ENCODE measurements at places on chromosomes 11 and 22.

GRCh38 chr11:10918275-10918674 lies 60.4 kb upstream of the ZBED5 start:
- no peak for DNase-seq

- no peak for DNase-seq
These were observed 30.4 kb downstream of the MB start for GRCh38 chr22:35586771-35587170.

DNA sequence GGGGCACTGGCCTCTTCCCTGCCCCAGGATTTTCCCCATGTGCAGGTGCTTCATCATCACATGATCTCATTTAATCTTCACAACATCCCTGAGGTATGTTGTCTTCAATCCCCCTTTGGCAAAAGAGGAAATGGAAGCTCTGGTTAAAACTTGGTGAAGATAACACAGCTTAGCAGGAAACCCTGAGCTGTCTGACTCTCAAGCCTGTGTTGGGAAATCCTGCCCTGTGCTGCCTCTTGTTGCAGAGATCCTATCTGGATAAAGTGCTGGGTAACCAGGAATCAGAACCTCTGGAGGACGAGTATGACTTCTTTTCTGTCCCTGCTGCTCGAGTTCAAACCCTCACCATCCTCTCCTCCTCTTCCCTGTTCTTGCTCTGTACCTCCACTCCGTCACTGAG lies 13.1 kb upstream of the E2F8 start:
- no peak for DNase-seq

DNA sequence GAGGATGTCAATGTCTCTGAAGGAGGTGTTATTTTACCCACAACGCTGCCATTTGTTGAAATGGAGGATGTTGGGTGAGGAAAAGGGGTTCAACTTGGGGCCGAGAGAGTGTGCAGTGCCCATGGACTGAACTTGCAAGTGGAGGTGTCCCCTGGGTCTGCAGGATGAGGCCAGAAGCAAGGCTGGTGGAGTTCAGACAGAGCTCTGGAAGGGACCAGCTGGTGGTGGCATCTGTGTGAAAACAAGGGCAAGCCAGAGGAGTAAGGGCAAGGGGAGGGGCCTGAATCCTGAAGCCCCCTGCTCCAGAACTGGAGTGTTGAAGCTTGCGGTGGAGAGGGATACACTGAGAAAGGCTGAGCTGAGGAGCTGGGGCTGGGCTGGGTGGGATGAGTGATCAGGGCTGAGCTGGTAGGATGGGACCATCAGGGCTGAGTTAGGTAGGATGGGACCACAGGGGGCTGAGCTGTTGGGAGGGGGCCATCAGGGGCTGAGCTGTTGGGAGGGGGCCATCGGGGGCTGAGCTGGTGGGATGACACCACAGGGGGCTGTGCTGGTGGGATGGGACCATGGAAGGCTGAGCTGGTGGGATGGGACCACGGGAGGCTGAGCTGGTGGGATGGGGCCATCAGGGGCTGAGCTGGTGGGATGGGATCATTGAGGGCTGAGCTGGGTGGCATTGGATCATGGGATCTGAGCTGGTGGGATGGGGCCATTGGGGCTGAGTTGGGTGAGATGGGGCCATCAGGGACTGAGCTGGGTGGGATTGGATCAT lies 13.4 kb upstream of the CTSD start:
- no peak for DNase-seq

- no peak for DNase-seq
These were observed 2.9 kb downstream of the CHID1 start for GRCh38 chr11:907668-908067.

GRCh38 chr11:74932169-74932568 lies 16.7 kb downstream of the XRRA1 start:
- no peak for DNase-seq

DNA sequence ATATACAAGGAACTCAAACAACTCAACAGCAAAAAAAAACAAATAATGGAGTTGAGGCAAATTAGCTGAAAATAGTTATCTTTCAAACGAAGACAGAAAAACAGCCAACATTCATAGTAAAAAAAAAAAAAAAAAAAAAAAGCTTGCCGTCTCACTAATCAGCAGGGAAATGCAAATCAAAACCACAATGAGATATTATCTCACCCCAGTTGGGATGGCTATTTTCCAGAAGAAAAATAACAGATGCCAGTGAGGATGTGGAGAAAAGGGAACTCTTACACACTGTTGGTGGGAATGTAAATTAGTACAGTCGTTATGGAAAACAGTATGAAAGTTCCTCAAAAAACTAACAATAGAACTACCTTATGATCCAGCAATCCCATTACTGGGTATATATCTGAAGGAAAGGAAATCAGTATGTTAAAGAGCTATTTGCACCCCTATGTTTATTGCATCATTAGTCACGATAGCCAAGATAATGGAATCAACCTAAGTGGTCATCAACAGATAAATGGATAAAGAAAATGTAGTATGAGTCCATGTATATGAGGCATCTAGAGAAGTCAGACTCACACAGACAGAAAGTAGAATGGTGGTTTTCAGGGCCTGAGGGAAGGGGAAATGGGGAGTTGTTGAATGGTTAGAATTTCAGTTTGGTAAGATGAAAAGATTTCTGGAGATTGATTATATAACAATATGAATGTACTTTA lies 56.0 kb downstream of the USP35 start:
- DNase-seq: no peak

DNA sequence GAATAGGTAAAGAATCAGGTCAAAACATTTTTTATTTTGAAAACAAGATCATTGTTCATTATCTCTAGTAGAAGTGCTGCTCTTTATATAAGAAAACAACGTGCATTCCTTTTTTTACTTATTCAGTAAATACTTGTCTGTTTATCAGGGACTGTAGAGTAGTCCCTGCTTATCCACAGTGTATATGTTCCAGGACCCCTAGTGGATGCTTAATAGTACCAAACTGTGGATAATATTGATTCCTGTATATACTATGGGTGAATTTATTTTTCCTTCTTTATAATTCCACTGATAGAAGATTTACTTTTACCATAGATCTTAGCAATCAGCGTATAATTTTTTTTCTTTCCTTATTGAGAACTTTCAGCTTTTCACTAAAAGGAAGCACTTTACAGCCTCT lies 32.6 kb downstream of the CEP295 start:
- no peak for DNase-seq

DNA sequence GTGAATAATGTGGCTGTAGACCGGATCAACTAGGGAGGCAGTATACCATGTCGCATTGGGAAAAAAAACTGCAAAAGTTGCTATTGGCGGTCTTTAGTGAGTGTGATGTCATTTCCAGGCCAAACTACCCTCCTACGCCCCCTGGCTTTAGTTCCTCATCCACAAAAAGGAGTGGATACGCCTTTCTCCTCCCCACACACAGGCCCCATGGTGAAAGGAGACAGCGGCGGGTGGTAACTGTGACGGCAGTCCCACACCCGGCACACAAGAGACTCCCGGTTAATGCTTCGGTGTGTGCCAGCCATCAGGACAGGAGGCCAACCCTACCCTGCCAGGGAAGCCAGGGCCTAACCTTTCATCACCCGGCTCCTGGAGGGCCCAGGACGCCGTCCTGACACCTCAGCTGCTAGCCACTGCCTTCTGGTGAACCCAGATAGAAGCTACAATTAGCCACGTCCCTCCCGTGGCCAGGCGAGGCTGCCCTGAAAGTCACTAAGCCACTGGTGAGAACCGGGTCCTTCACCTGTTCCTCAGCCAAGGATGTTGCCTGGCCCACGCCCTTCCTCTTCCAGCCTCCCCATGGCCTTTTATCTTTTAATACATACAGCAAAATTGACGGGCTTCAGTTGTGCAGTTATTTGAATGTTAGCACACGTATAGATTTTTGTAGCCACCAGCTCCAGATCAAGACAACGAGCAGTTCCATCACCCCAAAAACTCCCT lies 10.8 kb downstream of the TP53I11 start:
- peak; percentile 7 for DNase-seq

- DNase-seq: no peak
These were observed 63.8 kb downstream of the IGLL1 start for GRCh38 chr22:23516304-23516703.

DNA sequence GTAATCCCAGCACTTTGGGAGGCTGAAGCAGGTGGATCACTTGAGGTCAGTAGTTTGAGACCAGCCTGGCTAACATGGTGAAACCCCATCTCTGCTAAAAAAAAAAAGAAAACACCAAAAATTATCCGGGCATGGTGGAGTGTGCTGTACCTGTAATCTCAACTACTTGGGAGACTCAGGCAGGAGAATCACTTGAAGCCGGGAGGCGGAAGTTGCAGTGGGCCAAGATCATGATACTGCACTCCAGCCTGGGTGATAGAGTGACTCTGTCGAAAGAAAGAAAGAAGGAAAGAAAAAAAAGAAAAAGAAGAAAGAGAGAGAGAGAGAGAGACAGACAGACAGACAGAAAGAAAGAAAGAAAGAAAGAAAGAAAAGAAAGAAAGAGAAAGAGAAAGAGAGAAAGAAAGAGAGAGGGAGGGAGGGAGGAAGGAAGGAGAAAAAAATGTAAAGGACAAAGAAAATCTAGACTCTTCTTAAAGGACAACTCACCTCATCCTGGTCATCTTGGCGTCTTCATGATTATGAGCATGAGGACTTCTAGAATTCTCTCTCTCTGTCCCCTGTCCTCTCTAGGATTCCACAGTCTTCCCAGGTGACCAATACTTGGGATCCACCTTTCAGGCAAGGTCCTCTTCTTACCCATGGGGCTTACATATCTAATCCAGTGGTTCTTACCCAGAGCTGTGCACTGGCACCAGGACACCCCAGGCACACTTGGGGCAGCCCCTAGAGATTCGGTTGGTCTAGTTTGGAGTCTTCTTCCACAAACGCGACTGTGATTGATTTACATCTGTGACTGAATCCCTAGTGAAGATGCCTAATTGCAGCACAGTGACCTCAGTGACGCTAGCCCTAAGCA lies 120.9 kb downstream of the MED15 start:
- no peak for DNase-seq

- DNase-seq: no peak
These were observed 35.4 kb upstream of the SMIM38 start for GRCh38 chr11:69120096-69120875.

DNA sequence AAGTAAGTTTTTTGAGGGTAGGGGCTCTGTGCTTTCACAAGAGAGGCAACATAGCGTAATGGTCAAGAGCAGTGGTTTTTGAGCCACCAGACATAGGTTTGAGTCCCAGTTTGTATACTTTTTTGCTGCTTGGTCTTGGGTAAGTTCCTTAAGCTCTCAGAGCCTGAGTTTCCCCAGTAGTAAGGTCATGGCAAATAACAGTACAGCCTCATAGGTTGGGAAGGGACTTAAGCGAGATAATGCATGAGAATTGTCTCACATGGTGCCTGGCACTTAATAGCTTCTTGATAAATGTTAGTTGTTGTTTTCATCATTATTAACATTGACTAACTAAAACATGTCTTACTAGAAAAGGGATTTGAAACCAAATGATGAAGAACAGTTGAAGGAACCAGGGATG lies 83.1 kb downstream of the ARFGAP2 start:
- no peak for DNase-seq

All from CD4-positive, alpha-beta T cell treated with Interleukin-10 for 1 hour (primary cell).